Stimulated activated CD8-positive, alpha-beta memory T cell treated with anti-CD3 and anti-CD28 coated beads, Interleukin-15, amount 100 ng/mL, for 4 hours (primary cell): ENCODE measurements at places on chromosomes 4 and X.

- no peak for DNase-seq
These were observed 15.8 kb downstream of the TBC1D14 start for GRCh38 chr4:6925357-6925836.

- no peak for DNase-seq
These were observed 10.1 kb downstream of the DHX15 start for GRCh38 chr4:24574236-24574635.

DNA sequence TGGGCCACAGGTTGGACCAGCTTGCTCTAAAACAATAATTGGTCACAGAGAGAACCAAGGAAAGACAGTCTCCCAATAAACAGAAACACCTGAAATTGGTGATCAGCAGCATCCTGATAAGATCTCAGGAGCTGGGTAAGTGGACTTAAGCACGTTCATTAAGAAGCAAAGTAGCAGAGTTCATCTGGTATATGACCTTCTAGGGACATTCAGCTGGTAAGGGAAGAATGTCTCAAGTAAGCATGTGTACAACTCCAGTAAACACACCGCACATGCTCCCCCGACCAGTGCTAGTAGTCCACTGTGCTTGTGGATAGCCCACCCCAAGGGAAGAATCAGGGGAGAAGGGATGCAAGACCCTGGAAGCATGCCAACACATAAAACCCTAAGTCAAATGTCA lies 216.9 kb downstream of the EPHA5 start:
- DNase-seq: no peak

GRCh38 chr4:158811216-158811540 lies 42.4 kb downstream of the FNIP2 start:
- DNase-seq: no peak

DNA sequence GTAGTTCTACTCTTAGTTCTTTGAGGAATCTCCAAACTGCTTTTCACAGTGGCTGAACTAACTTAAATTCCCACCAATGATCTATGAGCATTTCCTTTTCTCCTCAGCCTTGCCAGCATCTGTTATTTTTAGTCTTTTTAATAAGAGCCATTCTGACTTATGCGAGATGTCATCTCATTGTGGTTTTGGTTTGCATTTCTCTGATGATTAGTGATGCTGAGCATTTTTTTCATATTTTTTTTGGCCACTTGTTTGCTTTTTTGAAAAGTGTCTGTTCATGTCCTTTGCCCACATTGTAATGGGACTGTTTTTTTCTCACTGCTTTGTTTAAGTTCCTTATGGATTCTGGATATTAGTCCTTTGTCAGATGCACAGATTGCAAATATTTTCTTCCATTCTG lies 21.5 kb upstream of the PHKA1 start:
- no peak for DNase-seq

- no peak for DNase-seq
These were observed 3.6 kb upstream of the PDE5A start for GRCh38 chr4:119632216-119632615.

DNA sequence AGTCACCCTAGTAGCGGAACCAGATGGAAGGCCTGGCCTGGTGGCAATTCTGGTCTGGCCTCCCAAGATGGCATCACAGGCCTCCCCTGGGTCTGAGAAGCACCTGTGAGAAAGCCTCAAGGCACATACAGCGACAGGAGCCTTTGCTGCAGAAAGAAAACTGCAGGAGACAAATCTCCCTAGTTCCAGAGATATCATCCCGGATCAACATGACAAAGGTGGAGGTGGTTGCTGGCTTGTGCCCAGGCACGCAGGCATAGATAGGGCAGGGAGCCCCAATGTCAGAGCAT lies 93.6 kb downstream of the BCOR start:
- DNase-seq: no peak

DNA sequence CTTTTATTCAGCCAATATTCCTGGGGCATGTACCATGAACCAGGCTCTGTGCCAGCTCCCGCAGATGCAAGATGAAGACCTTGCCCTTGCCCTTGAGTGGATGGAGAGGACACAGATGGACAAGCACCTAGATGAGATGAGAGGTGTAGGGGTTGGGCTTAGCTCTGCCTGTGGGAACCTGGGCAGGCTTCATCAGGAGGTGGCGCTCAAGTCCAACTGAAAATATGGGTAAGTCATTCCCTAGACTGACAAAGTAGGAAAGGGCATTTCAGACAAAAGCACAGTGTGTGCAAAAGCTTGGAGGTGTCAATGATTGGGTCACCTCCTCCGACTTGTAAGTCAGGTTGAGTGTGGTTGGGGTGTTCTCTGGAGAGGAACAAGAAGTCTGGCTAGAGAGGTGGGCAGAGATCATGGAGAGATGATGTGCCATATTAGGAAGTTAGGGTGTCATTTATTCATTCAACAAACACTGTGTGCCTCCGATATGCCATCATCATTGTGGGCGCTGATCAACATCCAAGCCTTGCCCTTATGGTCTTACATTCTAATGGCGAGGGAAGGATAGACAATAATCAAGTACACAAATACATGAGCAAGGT lies 64.6 kb downstream of the ANAPC4 start:
- DNase-seq: no peak

GRCh38 chrX:109872021-109872732 lies 130.7 kb upstream of the TMEM164 start:
- no peak for DNase-seq

DNA sequence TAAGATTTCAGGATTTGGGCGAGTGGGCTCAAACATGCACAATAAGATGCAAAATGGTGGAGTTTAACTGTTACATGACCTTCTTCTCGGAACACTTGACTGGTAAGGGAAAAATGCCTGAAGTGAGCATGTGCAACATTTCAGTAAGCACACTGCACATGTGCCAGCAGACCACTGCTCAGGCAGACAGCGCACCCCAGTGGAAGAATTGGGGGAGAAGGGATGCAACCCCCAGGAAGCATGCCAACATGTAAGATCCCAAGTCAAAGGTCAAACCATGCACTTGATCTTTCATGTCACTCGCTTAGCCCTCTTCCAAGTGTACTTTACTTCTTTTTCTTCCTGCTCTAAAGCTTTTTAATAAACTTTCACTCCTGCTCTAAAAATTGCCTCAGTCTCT lies 256.3 kb downstream of the CENPC start:
- DNase-seq: no peak

- no peak for DNase-seq
These were observed 19.7 kb downstream of the CXCL3 start for GRCh38 chr4:74018771-74019170.

DNA sequence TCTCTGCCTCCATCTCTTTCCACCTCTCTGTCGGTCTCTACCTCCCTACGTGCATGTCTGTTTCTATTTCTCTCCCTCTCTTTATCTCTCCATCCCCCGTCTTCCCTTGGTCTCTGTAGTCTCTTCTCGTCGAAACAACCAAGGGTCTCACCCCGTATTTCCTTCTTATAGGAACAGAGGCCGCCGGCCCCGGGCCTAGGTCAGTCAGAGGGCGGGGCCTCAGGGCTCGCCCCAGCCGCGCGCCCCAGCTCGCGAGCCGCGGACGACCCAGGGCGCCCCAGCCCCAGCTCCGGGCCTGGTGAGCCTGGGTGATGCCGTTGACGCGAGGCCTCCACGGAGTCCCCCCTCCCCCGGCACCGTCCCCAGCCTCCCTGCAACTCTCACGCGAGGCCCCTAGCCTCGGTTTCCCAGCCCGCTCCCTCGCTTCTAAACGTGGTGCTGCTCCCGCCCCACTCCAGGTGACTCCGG lies 6.6 kb downstream of the TIMM17B start:
- DNase-seq: no peak

GRCh38 chr4:102735582-102735981 lies 25.2 kb downstream of the MANBA start:
- no peak for DNase-seq

DNA sequence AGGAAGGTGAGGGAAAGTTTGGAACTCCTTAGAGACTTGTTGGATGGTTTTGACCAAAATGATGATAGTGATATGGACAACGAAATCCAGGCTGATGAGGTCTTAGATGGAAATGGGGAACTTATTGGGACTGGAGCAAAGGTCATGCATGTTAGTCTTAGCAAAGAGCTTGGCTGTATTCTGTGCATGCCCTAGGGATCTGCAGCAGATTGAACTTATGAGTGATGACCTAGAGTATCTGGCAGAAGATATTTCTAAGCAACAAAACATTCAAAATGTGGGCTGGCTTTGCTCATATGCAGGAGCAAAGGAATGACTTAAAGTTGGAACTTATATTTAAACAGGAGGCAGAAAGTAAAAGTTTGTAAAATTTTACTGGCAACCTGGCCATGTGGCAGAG lies 489.3 kb upstream of the DIPK2B start:
- no peak for DNase-seq

DNA sequence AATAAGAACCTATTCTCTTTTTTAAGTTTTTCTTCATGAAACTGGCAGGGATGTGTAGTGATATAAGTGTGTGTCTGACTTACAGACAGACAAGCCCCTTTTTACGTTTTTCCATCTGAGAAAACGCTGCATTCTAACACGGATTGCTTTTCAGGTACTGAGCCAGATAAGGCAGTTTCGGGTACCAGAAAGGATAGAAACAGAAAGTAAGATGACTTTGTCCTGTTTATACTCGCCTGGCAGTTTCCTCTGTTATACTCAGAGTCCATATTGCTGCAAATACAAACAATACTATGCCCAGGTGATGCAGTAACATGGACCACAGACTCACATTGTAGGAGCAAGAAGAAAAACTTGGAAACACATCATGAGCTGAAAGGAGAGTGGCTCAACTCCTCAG lies 2320.6 kb upstream of the AGA start:
- DNase-seq: no peak

GRCh38 chr4:168434993-168435392 lies 45.3 kb downstream of the DDX60L start:
- DNase-seq: no peak

DNA sequence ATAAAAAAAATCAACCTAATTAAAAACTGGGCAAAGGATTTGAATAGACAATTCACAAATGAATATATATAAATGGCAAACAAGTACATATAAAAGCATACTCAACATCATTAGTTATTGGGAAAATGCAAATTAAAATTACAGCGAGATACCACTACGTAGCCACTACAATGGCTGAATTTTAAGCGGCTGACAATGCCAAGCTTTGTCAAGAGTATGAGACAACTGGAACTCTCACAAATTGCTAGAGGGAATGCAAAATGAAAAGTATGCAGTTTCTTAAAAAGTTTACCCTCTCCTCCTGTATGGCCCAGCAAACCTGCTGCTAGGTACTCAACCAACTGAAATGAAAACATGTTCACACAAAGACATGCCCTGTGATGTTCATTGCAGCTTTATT lies 34.8 kb downstream of the ZFP42 start:
- no peak for DNase-seq

DNA sequence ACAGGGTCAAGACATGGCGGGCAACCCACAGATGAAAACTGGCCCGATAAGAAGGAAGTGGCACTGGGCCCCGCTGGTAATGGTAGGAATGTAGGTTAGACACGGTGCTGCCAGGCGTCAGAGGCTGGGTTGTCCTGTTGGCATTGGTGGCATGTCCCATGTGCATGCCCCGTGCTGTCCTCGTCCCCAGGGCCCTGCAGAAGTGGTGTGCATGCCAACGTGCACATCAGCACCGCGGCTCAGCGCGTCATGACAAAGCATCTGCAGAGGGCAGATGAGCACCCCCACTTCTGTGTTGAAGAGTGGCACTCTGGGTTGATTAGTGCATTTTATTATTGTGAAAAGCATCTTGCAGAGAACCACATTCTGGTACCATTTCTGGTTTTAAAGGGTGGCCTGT lies 35.6 kb downstream of the NELFA start:
- no peak for DNase-seq

DNA sequence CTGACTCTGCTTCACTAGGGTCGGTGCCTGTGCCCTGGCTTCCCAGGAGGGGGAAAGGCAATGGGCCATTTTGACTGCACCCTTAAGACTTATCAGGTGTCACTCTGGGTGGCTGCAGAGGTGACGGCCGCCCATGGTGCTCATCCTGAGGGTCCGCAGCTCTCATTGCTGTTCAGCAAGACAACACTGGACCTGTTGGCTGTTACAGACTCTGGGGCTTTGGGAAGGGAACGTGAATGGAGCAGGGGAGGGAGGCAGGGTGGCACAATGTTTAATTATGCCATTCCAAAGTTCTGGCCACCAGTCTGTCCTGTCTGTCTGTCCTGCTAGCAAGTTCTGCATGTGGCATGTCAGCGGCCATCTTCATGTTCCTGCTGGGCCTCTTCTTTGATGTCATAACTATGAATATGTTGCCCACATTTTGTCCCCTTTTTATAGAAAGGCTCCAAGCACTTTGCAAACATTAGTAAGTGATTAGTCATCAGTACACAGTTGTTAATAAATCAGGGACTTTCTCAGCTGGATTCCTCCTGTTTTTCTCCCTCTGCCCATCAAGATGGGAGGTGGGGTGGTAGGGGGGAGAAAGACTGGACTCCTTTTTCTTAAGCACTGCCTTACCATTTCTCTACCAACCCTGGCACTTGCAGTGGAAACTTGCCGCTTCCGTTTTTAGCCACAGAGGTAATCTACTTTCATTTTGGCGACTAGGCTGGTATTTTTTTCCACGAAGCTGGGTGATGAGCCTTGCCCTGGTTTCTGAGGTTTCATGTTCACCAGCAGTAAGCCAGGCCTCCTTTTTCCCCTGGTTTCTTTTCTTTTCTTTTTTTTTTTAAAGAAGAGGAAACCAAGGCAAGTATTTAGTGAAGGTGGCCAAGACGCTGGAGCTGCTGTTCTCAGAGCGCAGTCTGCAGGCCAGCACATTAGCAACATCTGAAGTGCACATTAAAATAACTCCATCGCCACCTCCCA lies 88.6 kb upstream of the TRIM2 start:
- DNase-seq: peak; percentile 39

DNA sequence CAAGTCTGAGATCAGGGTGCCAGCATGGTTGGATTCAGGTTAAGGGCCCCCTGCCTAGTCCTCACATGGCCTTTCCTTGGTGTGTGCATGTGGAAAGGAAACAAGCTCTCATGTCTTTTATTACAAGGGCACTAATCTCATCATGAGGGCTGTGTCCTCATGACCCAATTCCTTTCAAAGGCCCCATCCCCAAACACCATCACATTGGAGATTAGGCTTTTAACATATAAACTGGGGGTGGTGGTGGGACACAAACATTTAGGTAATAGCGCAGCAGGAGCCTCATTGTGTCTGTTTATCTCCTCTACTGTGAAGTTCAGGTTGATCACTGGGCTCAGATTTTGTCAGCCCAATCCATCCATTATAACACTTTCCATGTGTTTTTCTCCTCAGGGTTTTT lies 41.0 kb downstream of the BEX3 start:
- no peak for DNase-seq

DNA sequence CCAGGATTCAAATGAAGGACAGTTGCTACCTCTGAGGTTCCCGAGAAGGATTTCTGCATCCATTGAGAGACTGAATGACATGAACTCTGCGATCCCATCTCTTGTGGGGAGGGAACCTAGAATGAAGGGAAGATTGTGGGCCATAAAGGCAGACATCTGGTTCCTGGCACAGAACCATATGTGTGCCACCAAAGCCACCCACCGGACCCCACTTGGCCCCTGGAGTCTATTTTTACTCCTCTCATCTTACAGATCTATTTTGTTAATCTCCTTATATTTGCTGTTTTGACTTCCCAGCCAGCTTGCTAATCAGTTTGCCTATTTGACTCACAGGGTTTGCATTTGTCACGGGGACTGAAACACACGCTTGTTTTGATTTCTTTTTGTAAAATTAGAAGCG lies 7.3 kb downstream of the SOD3 start:
- DNase-seq: no peak
